A549 treated with CORT108297 at 1 μM for 4 hours (cell line): ENCODE measurements at places on chromosomes 7 and 10. TPM values are rescaled to one million over a fixed set of nuclear protein-coding genes. Genes with fewer than 3 reads are reported as not detected.

Gene USP6NL
- total RNA-seq: 10.5 to 12.8 TPM (median 12.5 TPM) in 5 replicates

Gene ANKRD1
- 6.5 to 14.5 TPM (median 9.4 TPM) in 5 replicates for total RNA-seq

Gene LIPK
- not detected in 5 replicates for total RNA-seq

Gene PKD2L1
- 0.03 to 0.07 TPM (median 0.05 TPM) in 3 of 5 replicates, not detected in the others for total RNA-seq

Gene TMEM213
- total RNA-seq: not detected in 5 replicates
